CD8-positive, alpha-beta memory T cell (primary cell): ENCODE measurements at places on chromosomes 4 and X. TPM values are rescaled to one million over a fixed set of nuclear protein-coding genes. Genes with fewer than 3 reads are reported as not detected.

DNA sequence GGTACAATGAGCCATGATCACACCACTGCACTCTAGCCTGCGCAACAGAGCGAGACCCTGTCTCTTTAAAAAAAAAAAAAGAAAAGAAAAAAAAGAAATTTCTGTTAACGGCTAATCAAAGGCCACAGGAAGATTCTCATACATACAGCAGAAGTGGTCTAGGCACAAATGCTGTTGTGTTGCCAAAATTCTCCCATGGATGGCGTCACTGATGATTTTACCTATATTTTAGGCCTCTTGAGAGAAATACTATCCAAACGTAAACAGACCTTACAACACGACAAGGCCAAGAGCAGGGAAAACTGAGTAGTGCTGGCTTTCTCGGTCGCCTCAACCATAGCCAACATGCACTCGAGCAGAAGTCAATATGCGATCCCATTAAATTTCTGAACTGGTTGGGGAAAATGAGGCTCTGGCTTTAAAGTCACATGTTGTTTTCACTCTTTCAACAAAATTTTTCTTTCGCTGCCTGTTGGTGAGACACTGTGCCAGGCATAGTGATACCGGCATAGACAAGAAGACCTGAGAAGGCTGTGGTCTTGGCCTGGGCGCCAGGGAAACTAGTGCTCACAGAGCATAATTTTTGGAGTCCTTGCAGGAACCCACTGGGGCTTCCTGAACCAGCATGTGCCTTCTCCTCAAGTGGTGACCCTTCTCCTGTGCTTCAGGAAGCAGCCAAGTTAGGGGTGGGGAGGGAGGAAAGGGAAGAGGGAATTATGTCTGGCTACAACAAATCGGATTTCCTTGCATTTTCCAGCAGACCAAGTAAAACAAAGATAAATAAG is 20.6 kb downstream of the SH3KBP1 start:
- DNase-seq: no peak

DNA sequence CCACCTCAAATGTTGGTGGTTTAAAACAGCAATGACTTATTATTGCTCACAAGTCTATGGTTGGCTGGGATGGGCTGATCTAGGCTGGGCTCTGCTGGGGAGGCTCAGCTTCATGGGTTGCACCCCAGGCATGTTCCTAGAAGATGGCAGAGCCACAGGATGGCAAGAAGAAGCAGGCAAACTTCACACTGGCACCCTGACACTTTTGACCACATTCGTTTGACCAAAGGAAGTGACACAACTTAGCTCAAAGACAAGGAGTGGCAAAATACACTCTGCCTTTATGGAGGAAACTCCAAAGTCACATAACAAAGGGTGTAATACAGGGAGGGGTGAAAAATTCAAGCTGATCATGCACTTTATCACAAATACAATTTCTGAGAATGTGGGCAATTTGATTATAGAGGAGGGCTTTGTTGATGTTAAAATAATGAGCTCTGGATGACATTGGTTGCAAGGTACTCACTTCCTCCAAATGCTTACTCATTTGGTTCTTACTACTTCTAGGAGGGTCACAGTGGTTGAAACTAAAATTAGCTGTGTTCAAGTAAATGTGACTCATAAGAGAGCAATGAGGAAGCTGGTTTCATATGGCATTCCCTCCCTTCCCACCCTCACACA is 249.2 kb upstream of the RPS6KA3 start:
- DNase-seq: no peak

DNA sequence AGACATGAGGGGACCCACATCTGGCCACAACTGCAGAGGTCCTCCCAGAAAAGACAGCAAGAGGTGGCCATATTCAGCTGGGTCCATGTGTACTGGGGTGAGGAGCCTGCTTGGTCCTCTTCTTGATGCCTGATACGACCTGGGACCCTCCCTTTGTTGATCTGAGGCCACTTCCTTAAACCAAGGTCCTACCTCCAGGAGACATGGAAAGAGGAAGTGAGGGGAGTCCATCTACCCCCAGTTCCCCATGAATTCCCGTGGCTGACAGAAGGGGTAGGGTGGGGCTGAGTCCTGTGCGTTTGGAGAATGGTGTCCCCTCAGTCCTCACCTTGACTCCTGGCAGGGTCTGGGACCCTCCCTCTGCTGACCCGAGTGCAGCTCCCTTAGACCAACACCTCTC is 2.1 kb downstream of the MAGEA10 start:
- no peak for DNase-seq

DNA sequence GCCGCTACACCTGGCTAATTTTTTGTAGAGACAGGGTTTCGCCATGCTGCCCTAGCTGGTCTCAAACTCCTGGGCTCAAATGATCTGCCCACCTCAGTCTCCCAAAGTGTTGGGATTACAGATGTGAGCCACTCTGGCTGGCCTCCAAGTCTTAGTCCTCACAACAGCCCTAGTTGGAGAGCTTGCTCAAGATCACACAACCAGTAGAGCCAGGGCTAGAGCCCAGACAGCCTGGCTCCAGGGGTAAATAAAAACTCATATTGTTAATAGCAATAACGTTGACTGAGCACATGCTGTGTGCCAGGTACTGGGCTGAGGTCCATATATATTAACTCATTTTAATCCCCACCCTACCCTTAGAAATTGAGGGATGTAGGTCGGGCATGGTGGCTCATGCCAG is 7.3 kb upstream of the JAKMIP1 start:
- DNase-seq: no peak

The STS gene
- 2.1 TPM for total RNA-seq
